ENCODE measurements at places on chromosomes 5 and 9.

GRCh38 chr9:14415947-14416346, 102.0 kb upstream of the NFIB start:
- DNase-seq, result no peak

- no peak for DNase-seq
Observed at GRCh38 chr9:8732367-8733075, 932.9 kb upstream of the DMAC1 start.

DNA sequence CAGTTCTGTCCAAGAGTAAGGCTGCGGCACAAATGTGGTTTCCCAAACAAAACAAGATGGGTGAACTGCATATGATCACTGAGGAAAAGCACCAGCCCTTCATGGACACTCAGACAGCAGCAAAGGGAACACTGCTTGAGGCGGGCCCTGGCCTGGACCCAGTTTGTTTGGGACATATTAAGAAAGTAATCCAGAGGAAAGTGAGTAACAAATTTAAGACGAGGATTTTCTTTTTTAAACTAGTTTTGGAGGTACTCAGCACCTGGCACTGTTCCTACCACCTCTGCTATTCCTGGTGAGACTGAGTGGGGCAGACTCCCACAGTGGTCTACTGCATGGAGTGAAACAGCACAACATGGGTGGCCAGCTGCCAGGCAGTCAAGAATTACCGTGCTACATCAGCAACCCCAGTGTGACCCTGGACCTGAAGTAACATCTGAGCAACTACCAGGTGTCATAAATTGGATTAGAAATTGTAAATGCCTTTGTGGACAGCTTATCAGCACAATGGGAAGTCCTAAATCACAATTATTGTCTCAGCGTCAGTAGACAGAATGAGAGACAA, 28.5 kb downstream of the P4HA2 start:
- DNase-seq, result no peak

GRCh38 chr5:31645420-31646081, 6.6 kb downstream of the PDZD2 start:
- no peak for DNase-seq

DNA sequence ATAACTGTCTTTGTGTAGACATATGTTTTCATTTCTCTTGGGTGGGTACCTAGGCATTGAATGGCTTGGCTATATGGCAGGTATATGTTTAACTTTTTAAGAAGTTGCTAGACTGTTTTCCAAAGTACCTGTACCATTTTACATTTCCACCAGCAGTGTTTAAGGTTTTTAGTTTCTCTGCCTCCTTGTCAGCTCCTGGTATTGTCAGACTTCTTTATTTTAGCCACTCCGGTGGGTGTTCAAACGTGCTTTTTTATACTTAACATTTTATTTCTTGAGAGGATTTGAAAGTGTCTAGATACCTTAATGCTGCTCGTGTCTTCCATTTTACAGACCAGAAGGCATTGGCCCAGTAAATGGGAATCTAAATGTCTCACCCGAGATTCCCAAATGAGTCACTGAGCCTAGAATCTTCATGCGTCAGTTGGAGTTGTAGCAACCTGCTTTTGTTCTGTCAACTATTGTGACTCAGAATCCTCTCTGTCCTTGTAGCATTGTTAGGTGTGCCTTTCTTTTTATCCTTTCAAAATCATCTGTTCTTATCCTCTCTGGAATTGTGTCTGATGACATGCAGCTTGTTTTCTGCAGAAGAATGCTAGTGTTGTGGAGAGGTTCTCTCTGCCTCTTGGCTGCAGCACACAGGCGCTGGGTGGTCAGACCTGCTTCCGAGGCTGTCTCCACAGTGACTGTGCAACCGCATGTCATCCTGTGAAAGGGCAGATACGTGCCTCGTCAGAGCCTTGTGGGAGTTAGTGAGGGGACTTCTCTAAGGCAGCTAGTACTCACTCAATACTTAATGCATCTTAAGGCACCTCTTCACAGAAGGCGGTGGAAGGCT, 291.8 kb downstream of the AOPEP start:
- peak; percentile 20 for DNase-seq

GRCh38 chr9:118215549-118215948, 511.3 kb downstream of the TLR4 start:
- no peak for DNase-seq

DNA sequence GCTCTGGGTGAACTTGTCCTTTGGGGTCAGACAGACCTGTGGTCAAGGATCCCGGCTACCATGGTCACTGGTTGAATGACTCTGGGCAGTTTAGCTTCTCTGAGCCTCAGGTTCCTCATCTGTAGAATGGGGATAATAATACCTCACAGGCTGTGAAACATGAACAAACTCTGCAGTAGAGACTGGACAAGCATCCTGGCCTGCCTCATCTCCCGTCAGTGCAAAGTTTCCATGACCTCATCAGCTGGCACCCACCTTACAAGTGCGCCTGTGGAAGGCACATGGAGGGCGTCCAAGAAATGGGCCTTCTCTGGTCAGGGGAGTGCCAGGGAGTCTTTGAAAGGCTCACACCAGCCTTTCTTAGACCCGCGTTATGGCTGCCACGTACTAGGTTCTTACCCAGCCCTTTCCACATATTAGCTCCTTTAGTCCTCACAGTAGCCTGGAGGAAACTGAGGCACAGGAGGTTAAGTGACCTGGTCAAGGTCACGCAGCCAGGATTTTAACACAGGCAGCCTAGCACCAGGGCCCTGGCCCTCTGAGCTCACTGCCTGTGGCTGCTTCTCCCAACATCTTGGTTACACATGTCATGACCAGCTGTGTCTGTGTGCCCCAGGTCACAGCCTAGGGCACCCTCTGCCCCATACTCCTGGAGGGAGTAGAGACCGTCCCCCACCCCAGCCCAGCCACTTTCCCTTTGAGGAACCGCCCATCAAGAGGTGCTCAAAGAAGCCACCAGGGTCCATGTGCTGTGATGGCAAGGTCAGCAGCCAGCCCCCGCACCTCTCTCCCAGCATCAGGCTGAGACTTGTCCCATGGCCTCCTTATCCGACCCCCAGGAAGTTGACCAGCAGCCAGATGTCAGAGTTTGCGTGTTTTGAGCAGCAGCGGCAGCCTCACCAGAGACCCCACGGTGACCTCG, 39.4 kb upstream of the RPL26L1 start:
- no peak for DNase-seq

GRCh38 chr5:22542340-22542739, 310.8 kb downstream of the CDH12 start:
- DNase-seq, result no peak

Data from SW 1271 (cell line).